Stimulated activated CD4-positive, alpha-beta T cell treated with anti-CD3 and anti-CD28 coated beads, Interleukin-2, amount 100 ng/mL, for 4 hours (primary cell): ENCODE measurements at places on chromosomes 1 and 21.

GRCh38 chr1:26788836-26789611 lies 1.3 kb downstream of the PIGV start:
- DNase-seq: peak; percentile 87

DNA sequence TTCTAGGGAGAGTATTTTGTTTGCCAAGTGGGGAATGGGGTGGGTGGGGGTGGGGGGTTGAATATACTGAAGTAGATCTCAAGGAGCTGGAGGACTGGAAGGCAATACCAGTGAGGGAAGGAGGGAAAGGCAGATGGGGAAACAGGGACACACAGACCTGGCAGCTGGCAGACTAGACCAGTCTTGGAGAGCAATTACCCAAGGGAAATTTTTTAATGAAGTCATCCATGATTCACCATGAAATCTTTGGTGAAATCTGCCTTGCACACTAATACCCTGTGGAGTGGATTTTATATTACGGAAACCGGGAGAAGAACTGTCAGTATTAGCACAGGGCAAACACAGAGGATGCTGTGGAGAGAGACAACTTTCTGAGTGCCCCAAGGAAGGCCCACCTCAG lies 29.7 kb upstream of the MARK1 start:
- no peak for DNase-seq

DNA sequence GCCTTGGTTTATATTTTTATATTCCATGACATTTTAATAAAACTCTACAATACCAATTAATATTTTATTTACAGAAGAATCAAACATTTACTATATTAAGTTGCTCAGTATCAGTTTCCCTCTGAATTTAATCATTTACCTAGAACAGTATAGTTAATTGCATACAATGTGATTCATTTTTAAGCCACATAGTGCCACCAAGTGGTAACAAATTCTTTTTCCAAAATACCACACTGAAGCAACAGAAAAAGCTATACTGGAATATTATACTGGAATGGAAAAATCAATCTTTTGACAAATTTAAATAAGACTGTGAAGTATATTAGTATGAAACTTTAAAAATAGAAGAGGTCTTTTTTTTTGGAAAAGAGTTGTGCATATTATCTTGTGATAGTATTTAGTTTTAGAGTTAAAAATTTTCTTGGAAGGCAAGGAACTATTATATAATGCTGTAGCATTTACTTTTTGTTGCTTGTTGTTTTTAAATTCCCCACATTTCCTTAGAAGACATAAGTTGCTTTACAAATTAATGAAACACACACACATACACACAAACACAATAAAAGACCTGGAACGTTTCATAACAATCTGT lies 57.3 kb downstream of the ZNF644 start:
- no peak for DNase-seq

DNA sequence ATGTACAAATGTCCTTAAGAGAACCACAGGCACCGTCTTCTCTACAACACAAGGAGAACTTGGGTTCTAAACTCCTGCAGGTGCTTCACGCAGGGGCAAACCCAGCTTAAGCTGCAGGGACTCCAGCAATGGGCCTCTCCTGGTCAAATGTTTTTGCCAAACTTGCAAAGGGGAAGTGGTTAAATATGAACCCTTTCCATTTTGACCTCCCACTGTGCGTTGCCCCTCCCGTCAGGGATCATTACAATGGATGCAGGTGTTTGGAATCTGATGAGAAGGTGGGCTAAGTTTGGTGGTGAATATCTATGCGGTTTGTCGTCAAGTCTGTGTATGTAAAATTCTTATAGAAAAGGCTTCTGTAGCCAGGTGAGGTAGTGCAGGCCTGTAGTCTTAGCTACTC lies 29.1 kb upstream of the SLC25A33 start:
- DNase-seq: no peak

GRCh38 chr1:39127513-39127912 lies 77.0 kb upstream of the MACF1 start:
- no peak for DNase-seq

DNA sequence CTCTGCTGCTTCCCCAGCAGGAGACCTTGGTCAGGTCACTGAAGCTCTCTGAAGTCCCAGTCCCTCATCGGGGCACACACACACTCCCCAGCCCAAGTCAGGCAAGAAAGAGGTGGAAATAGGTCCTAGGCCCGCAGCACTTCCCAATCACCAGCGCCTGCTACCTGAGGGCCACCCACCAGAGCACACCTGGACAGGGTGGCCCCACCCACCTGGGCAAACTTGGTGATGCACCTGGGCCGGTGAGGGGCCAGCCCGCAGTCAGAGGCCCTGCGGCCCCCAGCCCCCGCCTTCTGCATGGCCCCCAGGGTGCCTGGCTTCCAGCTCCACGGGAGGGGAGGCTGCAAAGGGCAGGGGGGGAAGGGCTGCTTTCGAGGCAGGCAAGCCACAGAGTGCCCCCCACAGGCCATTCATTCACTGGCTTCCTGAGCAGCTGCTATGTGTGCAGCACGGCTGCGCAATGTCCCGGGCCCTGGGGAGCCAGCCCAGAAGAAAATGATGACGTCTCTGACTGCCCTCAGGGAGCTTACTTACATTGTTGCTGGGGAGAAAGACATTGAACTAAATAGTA lies 4.7 kb downstream of the SH2D5 start:
- DNase-seq: no peak

DNA sequence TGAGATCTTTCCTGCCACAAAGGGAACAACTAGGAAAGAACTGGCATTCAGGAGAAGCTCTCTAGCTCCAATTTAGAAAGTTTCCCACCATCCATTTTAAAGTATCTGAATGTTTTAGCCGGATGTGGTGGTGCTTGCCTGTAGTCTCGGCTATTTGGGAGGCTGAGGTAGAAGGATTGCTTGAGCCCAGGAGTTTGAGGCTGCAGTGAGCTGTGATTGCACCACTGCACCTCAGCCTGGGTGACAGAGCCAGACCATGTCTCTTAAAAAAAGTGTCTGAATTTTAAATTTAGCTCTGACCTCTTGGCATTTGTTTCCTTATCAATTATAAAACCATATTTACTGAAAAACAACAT lies 67.2 kb downstream of the RPAP2 start:
- no peak for DNase-seq

DNA sequence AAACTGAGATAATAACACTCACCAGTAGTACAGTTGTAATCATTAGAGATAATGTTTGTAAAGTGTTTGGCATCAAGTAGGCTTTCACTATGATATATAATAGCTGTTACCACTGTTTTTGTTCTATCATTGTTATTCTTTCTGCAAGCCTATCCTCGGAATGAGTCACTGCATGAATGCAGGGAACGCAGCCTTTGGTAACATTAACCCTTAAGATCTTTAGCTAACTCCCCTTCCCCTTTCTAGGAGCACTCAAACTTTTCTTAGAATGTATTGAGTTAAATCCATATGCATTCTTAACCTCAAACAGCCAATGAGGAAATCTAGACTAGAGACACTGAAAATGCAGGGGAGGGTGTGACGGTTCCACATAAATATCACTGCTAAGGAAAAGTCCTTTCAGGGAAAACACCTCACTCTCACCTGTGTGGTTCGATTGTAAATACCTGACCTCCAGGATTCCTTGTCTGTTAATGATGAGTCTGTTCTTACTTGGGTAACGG lies 467.3 kb downstream of the SETD4 start:
- no peak for DNase-seq

DNA sequence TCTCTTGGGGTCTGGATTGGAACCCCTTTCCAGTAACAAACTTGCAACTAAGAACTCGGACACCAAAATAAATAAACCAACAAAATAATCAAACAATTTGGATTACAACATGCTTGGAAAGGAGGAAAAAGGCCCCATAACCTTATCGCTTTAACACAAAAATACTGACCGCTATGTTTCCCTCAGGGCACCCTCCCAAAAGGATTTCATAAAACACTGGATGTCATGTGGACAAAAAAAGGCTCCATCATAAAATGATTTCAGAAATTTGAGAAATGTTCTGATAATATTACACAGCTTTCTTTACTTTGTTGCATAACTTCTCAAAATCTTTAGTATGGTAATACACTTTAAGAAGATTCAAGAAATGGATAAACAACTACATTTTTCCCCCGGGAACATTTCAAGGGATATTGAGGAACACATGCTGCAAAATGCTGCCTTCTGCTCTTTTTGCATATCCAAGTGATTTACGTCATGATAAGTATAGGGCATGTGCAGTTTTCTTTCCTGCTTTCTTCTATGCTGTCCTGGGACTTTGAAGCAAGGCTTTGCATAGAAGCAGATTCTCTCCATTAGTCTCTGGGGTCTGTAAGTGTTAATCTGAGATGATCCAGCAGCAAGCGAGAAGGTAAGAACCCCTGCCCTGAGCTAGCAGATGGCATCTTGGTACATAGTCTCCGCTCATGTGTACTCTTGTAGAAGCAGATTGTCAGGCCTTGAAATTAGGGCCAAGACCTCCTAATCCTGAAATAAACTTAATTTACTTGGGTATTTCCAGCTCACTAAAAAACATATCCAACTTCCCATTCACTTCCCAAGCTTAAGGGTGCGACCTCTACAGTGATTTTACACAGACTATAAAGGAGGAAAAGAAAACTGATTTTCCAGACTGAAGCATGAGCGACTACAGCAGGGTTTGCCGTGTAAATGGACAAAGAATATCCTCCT lies 85.5 kb upstream of the KIAA0040 start:
- DNase-seq: no peak

DNA sequence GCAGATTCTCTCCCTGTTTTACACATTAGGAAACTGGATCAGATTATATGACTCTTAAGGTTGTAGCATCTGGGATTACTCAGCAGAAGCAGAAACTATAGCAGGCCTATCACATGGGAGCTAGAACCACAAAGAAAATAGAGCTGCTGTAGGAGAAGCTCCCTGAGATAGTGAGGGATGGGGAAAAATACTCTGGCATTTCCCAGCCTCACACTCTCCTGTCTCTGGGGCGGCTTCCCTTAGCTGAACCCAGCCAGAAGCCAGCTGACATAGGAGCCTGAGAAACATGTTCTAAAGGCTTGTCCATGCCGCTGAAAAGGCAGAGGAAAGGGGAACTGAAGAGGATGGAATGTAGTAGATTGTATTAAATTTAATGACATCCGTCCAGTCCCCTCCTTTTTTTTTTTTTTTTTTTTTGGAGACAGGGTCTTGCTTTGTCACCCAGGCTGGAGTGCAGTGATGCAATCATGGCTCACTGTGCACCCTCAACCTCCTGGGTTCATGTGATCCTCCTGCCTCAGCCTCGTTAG lies 76.8 kb upstream of the DNAJC6 start:
- DNase-seq: no peak

DNA sequence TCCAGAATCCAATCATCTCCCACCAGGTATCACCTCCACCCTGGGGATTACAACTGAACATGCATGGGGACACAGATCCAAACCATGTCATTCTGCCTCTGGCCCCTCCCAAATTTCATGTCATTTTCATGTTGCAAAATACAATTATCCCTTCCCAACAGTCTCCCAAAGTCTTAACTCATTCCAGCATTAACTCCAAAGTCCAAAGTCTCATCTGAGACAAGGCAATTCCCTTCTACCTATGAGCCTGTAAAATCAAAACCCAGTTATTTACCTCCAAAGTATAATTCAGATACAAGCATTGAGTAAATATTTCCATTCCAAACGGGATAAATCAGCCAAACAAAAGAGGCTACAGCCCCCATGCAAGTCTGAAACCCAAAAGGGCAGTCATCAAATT lies 73.1 kb downstream of the USH2A start:
- DNase-seq: no peak

DNA sequence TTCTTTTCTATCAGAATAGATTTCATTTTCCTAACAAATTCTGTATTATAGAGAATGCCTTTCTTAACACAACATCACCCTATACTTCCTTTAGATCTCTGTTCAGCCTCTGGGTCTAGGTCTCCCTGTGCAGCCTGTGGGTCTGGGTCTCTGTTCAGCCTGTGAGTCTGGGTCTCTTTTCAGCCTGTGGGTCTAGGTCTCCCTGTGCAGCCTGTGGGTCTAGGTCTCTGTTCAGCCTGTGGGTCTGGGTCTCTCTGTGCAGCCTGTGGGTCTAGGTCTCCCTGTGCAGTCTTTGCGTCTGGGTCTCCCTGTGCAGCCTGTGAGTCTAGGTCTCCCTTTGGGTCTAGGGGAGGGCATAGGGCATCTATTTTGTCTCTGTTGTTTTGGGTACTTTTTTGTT lies 59.6 kb upstream of the DIP2A start:
- DNase-seq: no peak

DNA sequence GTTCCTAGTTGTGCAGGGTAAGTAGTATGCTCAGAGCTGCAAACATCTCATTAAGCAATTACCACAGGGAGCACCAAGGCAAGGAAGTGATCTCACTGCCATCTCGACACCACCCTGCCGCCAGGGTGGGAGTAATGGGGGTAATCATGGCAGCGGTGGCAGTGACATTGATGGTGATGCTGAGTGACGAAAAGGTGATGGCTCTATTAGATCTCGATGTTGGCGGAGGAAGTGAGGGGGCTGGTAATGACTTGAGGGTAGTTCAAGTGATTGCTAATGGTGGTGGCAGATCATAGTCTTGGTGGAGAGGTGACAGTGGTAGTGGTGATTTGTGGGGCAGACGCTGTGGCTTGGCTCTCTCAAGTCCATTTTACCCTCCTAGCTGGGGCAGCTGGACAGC lies 25.4 kb upstream of the TENT5B start:
- DNase-seq: no peak

DNA sequence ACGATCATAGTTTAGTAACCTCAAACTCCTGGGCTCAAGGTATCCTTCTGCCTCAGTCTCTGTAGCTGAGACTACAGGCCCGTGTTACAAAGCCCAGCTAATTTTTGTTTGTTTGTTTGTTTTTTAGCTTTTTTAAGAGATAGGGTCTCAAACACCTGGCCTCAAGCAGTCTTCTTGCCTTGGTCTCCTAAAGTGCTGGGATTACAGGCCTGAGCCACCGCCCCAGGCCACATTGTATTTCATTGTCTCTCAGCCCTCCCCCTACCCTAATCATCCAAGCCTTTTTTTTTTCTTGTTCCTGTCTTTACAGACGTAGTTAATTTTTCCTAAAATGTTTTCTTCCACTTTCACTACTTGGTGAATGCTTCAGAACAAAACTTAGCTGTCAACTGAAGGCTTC lies 5.4 kb downstream of the CDC7 start:
- DNase-seq: no peak

GRCh38 chr1:200336901-200337391 lies 72.9 kb downstream of the ZNF281 start:
- no peak for DNase-seq

- DNase-seq: no peak
Observed at GRCh38 chr1:167333703-167334102, 113.0 kb downstream of the POU2F1 start.

- DNase-seq: no peak
Observed at GRCh38 chr1:207841901-207842300, 69.0 kb downstream of the CD34 start.
